Fibroblast of lung (primary cell): ENCODE measurements at places on chromosomes 4 and X.

GRCh38 chr4:170170861-170171260, 81.1 kb upstream of the AADAT start:
- DNase-seq = no peak

GRCh38 chr4:110367156-110367555, 108.8 kb upstream of the ENPEP start:
- DNase-seq = no peak

DNA sequence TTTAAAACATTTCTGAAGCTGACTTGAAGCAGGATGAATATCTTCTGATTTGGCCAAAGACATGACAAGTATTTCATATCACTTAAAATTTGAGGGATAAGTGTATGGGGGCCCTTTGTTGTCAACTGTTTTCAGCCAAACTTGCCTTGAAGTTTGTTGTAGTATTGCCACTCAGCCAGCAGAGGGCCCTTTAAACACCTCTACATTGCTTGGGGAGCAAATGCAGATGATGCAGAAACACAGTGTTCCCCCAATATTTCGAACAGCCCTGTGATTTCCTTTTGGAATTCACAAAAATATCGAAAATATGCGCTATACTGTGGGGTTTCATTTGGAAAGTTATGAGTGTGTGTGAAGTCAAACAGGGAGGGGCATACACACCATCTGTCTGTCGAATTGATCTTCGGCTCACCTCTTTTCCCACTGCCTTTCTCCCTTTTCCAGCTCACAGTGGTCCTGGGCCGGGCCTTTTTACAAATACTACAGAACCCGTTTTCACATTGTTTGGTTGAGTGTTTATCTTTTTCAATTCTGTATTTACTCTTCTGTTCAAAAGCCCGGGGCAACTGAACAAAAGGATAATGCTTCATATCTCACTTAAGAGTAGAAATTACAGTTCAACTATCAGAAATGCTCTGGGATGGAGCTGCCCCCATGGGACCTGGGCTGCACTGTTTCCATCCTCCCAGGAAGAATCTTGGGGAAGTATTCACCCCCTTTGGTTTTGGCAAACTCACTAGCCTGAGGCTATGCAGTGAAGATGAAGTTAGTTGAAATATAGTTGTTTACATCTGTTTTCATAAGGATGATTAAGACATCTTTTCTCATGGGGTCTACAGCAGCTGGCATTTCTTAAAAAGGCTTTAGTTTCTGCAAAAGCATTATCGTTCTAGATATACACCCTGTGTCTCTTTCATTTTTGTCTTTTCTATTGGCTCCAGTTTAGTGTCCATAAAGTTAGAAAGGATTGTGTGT, 137.6 kb downstream of the EGF start:
- DNase-seq = peak; percentile 65

GRCh38 chr4:119854364-119854763, 212.3 kb downstream of the MAD2L1 start:
- peak; percentile 12 for DNase-seq

- no peak for DNase-seq
These were observed 38.9 kb downstream of the TLR10 start for GRCh38 chr4:38743866-38744265.

DNA sequence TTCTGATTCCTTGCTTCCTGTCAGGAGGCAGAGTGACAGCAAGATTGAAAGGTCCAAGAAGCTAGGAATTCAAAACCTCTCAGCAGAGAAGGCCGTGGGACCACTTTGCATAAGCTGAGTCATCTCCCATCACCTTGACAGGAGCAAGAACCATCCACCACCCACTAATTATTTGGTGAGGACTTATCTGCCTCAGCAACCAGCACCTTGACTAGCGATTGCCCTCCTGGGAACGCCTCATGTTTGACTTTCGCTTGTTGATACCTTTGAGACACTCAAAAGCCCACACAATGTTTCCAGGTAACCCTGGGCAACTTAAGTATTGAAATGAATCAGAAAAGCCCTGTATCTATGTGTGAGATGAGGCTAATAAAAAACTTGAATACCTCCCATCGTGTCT, 233.5 kb upstream of the GYPA start:
- DNase-seq = no peak

DNA sequence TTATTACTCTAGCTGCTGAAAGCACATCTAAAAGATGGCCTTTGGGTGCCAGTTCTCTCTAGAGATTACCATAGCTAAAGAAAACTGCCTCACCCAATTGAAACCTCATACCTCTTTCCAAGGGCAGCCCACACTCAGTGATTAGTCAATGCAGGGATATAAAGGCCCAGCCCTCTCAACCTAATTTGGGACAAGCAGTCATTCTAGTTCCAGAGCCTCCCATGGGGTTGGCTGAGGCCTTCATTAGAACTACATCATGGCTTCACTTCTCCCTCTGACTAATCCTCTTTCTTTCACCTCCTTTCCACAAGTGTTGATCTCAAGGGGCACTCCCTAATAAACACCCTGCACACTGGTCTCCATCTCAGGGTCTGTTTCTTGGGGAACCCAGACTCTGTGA, 38.5 kb upstream of the C1GALT1C1 start:
- DNase-seq = no peak

DNA sequence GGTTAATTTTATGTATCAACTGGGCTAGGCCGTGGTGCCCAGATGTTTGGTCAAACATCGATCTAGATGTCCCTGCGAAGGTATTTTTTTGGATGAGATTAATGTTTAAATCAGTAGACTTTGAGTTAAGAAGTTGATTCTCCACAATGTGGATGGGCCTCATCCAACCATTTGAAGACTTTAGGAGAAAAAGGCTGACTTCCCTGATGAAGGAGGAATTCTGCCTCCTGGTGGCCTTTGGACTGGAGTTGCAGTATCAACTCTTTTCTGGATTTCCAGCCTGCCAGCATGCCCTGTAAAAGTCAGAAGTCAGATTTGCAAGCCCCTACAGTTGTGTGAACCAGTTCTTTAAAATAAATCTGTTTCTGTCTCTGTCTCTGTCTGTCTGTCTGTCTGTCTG, 91.4 kb downstream of the STK32B start:
- DNase-seq = peak; percentile 36

DNA sequence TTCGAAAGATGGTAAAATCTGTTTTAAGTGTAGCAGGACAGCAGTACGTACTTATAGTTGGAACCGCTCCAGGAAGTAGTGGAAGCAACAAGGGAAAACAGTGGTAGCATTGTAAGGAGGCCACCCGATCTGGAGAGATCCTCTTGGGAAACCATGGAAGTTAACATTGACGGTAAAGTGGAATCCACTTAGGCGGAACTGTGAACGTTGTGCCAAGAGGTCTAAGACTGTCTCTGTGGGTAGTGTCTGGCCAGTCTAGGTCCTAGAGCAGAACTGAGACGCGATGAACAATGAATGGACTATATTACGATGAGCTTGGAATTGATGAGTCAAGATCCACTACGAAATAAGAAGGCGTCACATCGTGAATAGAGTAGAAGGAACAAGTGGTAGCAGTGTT, 124.0 kb downstream of the TENM3 start:
- peak; percentile 23 for DNase-seq

DNA sequence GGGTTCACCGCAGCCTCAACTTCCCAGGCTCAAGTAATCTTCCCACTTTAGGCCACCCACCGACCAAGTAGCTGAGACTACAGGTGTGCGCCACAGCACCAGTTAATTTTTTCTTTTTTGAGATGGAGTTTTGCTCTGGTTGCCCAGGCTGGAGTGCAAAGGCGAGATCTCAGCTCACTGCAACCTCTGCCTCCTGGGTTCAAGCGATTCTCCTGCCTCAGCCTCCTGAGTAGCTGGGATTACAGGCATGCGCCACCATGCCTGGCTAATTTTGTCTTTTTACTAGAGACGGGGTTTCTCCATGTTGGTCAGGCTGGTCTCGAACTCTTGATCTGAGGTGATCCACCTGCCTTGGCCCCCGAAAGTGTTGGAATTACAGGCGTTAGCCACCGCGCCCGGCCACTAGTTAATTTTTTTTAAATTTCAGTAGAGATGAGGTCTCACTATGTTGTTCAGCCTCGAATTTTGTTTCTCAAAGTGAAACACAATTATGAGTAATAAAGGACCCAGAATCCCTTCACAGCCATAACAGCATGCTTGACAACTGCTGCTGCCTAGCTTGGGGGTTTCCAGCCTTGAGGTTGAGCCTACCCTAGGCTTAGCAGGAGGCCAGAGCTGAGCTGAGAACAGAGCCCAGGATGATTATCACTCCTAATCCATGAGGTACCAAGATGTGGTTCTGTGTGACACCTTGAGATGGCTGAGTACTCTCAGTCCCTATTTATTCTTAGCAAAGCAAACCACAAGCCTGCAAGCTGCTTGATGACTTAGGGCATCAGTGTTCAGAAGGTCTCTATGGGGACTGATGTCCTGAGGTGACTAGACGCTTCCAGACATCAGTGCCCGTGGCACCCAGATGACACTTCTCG, 41.6 kb upstream of the NKRF start:
- no peak for DNase-seq

DNA sequence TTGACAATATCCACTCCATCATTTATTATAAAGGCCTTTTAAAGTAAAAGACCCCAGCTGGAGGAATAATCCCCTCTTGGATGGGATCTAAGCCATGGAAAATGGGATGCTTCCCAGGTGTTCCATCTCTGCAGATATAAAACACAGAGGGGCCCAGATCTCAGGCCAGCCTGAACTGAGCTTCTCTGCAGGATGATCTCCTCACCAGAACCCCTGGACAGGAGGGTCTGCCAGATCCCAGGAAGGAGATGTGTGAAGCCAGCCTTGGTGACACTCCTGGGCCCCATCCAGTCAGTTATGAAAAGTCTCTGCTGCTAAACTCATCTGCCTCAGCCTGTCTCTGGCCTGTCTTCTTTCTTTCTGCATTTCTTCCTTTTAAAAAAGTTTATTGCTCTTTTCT, 56.7 kb downstream of the HTRA3 start:
- DNase-seq = no peak

DNA sequence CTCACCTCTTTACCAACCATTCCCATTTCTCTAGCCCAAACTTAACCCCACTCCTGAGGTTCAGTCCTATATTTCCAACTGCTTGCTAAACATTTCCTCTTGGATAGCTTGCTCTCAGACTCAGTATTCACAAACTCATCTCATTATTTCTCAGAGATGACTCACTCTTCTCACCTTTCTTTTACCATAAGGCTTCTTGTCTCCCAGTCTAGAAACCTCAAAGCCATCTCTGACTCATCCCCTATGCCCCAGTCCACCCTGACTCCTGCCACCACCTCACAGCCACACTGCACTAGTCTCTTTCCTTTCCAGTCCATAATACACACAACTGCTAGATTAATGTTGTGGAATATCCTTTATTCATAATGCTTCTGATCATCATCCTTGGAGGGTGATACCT, 4.8 kb downstream of the FRMPD3 start:
- peak; percentile 61 for DNase-seq

DNA sequence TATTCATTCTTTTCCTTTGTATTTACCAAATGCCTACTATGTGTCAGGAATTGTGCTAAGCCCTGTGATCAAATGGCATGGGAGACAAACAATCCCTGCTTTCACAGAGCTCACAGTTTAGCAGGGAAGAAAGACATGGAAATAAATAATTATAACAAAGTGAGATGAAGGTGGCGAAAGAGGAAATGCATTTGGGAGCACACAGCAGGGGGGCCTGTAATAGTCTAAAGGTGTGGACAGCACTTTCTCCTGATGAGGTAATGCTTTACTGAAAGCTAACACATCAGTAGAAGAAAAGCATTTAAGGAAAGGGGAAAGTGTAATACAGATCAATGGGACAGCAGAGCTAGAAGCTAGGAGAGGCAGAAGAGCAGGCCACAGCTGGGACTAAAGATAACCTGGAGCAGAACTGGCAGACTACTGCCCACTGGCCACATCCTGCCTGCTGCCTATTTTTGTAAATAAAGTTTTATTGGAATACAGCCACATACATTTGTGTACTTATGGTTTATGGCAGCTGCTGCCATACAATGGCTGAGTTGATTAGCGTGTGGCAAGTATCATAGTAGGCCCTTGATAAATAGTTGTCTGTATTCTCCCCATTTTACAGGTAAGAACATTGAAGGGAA, 67.1 kb upstream of the TAPT1 start:
- DNase-seq = no peak

DNA sequence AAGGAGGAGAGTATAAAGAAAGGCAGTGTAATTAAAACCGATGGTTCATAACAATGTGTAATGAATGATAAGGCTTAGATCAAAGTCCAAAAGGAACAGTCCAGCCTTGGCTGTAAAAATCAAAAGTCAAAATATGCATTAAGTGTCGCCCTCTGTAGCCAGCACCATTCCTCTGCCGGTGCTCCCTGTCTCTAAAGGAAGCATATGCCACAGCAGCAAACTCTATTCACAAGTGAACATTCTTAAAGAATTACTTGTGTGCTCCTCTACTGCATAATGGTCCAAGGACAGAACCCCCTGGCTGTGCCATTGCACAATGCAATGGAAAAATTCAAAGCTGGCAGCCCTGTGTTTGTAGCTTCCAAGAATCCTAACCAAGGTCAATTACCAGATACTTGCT, 16.3 kb upstream of the MBNL3 start:
- DNase-seq = peak; percentile 51

DNA sequence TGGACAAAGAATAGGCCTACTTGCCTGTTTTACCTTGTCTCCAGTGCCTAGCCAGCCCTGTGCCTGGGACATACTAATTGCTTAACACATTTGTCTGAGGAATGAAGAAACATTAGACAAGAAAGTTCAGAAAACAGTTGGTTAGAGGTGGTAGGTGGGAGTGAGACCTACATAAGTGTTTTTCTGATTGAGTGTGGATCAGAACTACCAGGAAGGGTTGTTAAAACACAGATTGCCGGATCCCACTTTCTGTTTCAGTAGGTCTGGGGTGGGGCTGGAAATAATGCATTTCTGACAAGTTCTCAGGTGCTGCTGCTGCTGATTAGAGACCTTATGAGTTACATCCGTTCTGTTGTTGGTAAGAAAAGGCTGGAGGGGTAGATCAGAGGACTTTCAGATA, 5.7 kb upstream of the JADE1 start:
- DNase-seq = no peak

DNA sequence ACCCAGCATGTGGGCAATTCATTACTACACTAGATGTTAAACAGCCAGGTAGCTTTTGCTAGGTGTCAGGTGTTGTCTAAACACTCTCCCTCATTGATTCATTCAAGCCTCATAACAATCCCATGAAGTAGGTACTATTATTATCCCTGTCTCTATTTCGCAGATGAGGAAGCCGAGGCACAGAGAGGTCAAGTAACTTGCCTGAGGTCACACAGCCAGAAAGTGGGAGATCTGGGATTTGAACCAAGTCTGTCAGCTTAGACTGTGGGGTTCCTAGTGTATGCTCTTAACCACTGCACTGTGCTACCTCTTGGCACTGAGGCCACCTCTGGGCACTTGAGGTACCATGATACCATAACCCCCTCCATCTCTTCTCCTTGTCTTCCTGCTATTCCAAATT, 17.4 kb upstream of the XPNPEP2 start:
- DNase-seq = no peak

DNA sequence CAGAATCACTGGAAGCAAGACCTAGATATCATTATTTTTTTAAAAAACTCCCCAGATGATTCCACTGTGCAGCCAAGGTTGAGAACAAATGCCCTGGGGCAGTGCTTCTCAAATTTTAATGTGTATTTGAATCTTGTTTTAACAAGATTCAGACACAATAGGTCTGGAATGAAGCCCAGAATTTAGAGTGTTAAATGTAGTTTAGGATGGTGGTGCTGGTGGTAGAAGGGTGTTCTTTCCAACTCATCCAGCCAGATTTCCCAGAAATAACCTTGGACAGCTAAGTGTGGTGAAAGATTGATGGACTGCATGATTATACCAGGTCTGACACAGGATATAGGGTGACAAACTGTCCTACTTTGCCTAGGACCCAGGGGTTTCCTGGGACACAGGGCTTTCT, 120.1 kb upstream of the MED14 start:
- DNase-seq = no peak

- no peak for DNase-seq
These were observed 53.2 kb upstream of the ATP6AP2 start for GRCh38 chrX:40527543-40527942.

- DNase-seq = peak; percentile 68
These were observed 17.8 kb upstream of the PAGE2B start for GRCh38 chrX:55056820-55057674.
